ENCODE measurements at places on chromosomes 1 and 21. TPM values are rescaled to one million over a fixed set of nuclear protein-coding genes. Genes with fewer than 3 reads are reported as not detected.

Gene C1QTNF12
- total RNA-seq, result 0.32 TPM

Gene MANEAL
- total RNA-seq, result 0.97 TPM

Gene NR1I3
- not detected for total RNA-seq

Gene LDLRAD1
- total RNA-seq, result not detected

Gene ATAD3C
- under 0.01 TPM for total RNA-seq

Gene LCE3D
- not detected for total RNA-seq

Gene S100B
- total RNA-seq, result not detected

Gene OR2T1
- total RNA-seq, result not detected

Gene SAMD11
- total RNA-seq, result 2.2 TPM

Gene ERRFI1
- total RNA-seq, result 70.4 TPM

Gene PITHD1
- 25.4 TPM for total RNA-seq

Gene JAM2
- under 0.01 TPM for total RNA-seq

Gene ARPC5
- total RNA-seq, result 288 TPM

Gene TRAPPC3
- 94.6 TPM for total RNA-seq

Gene GABRD
- not detected for total RNA-seq

Gene SOX13
- 11.6 TPM for total RNA-seq

Gene PLPP3
- total RNA-seq, result 14.7 TPM

Gene RGS1
- 0.32 TPM for total RNA-seq

Gene SPEN
- total RNA-seq, result 30.2 TPM

Gene OLFML3
- 134 TPM for total RNA-seq

Gene RBM11
- total RNA-seq, result 0.32 TPM

Gene IL10
- total RNA-seq, result under 0.01 TPM

Gene TRAF5
- total RNA-seq, result 28.7 TPM

Gene TSPEAR
- not detected for total RNA-seq

Gene COL18A1
- 33.7 TPM for total RNA-seq

Gene ANGPTL7
- total RNA-seq, result not detected

Measured in fibroblast of villous mesenchyme (primary cell).